LHCN-M2 (cell line): ENCODE measurements at places on chromosomes 5 and 9. TPM values are rescaled to one million over a fixed set of nuclear protein-coding genes. Genes with fewer than 3 reads are reported as not detected.

DNA sequence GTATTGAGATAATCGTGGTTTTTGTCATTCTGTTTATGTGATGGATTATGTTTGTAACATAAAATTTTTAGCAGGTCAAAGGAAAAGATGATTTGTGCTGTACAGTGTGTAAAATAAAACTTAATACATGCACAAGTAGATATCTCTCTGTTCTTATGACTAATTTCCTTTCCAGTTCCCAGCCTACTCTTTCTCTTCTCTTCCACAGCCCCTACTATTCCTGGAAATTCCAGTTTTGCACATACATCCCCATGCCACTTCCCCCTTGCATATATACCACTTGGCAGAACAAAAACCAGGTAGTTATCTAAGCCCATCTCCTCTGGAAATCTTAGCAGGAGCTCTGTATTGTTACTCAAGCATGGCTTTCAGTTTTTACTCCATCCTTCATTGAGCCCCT is 20.2 kb downstream of the TEK start:
- no peak for DNase-seq

GRCh38 chr9:128551657-128552152 is 682 bp upstream of the SPTAN1 start:
- no peak for DNase-seq

GRCh38 chr5:122376250-122376649 is 64.2 kb downstream of the SNCAIP start:
- no peak for DNase-seq

GRCh38 chr5:58849223-58849622 is 266.3 kb downstream of the RAB3C start:
- DNase-seq: no peak

- no peak for DNase-seq
These were observed 199.9 kb downstream of the DIRAS2 start for GRCh38 chr9:90442723-90443122.

GRCh38 chr5:87268126-87268969 is 665 bp downstream of the RASA1 start:
- peak; percentile 69 for DNase-seq

DNA sequence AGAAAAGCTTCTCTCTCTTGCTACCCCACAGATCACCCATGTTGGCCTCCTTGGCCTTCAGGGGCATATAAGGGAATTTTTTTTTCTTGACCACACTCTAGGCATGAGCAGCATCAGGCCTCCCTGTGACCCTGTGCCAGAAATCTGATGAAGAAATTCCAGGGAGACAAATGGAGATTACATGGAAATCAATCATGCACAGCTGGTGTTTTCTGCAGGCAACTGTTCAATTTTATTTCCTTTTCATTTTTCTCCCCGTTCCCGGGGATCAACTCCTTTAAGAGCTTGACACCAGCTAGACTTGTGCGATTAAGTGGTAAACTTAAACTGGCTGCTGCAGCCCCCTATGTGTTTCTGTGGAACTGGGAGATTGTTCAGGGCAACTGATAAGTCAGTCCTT is 59.3 kb downstream of the GALNT10 start:
- DNase-seq: peak; percentile 36

- DNase-seq: peak; percentile 49
These were observed 8.3 kb downstream of the COL15A1 start for GRCh38 chr9:98951967-98952366.

DNA sequence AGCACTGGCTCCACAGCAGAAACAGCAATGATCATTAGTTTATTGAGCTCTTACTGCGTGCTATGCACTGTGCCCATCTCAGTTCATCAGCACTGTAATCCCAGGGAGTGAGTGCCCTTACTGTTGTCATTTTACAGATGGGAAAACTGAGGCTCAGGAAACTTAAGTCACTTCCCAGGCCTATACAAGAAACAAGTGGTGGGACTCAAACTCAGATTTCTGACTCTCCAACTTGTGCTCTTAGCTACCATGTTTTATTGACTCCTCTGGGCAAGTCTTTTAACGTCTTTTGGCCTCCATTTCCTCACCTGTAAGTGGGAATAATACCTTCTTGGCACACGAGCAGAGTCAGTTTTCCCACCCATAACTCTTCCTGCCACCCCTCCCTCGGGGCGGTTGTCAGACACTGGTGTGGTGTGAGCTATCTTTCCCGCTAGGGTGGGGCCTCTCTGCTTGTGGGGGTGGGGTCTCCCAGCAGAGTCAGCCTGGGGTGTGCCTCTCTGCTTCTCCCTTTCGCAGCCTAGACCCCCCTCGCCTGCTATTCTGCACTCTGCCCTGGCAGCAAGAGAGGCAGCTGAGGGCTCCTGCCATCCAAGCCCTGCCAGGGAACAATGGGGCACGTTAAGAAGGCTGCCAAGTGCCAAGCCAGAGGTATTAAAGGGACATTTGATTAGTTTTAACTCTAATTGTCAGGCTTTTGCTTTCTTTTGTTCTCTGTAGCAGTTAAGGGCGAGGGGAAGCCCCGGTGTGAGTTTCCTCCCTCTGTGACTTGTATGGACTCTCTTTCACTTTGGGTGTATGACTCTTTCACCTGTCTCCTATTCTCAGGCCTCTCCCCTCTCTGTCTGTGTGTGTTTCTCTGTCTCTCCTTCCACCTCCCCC is 12.1 kb downstream of the GALNT10 start:
- DNase-seq: no peak

DNA sequence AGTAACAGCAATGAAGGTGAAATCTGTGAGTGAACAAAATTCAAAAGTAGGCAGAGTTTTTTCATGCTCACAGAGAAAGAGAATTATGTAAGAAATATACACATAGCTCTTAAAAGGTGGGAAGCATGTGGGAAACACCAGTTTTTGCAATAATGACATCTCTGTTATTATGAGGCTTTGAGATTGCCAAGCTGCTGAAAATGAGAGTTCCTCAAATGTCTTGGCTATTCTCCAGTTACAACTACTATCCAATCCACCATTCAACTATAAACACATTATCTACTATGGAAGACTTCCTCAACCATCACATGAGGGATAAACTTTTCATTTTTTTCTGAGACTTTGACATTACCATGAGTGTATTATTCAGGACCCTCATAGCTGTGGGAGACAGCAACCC is 420.8 kb upstream of the ACTBL2 start:
- DNase-seq: no peak

The PCDHA12 gene
- not detected in 2 replicates for total RNA-seq

The CER1 gene
- total RNA-seq: not detected in 2 replicates

The CARD9 gene
- 0.19 and 0.86 TPM in 2 replicates for total RNA-seq

The EFNA5 gene
- total RNA-seq: 7.2 and 13.1 TPM in 2 replicates

The RRAGA gene
- 59.1 and 73.0 TPM in 2 replicates for total RNA-seq

The SLC46A2 gene
- not detected in 2 replicates for total RNA-seq
